ENCODE measurements at places on chromosomes 12 and 14. TPM values are rescaled to one million over a fixed set of nuclear protein-coding genes. Genes with fewer than 3 reads are reported as not detected.

LYZ gene
- 4.9 TPM for total RNA-seq

HOXC4 gene
- total RNA-seq: not detected

FAIM2 gene
- 17.9 TPM for total RNA-seq

FAM186B gene
- 0.41 TPM for total RNA-seq

TIMM9 gene
- 23.2 TPM for total RNA-seq

LAG3 gene
- under 0.01 TPM for total RNA-seq

RTN1 gene
- 877 TPM for total RNA-seq

LALBA gene
- total RNA-seq: not detected

DPPA3 gene
- total RNA-seq: not detected

TMEM132C gene
- total RNA-seq: 4.1 TPM

DDHD1 gene
- 24.5 TPM for total RNA-seq

IFNG-AS1 gene
- total RNA-seq: not detected

KLRC3 gene
- total RNA-seq: 2.9 TPM

GPR132 gene
- 1.2 TPM for total RNA-seq

AKAP5 gene
- total RNA-seq: 37.5 TPM

TMEM30B gene
- under 0.01 TPM for total RNA-seq

TRPV4 gene
- total RNA-seq: not detected

MNAT1 gene
- total RNA-seq: 76.2 TPM

LTBR gene
- 2.4 TPM for total RNA-seq

CIROP gene
- not detected for total RNA-seq

CEBPE gene
- total RNA-seq: not detected

CCDC177 gene
- 4.5 TPM for total RNA-seq

Data from frontal cortex (tissue), 4 donors.